ENCODE measurements at places on chromosomes 3 and 15. TPM values are rescaled to one million over a fixed set of nuclear protein-coding genes. Genes with fewer than 3 reads are reported as not detected.

SPINT1 gene
- 4.7 TPM for total RNA-seq

PLSCR1 gene
- 60.1 TPM for total RNA-seq

SGO1 gene
- 36.2 TPM for total RNA-seq

SLC22A14 gene
- not detected for total RNA-seq

TRH gene
- not detected for total RNA-seq

PTH1R gene
- not detected for total RNA-seq

ACOX2 gene
- not detected for total RNA-seq

COL6A5 gene
- total RNA-seq, result not detected

CBLB gene
- 78.9 TPM for total RNA-seq

GRCh38 chr3:59549962-59550361 is 500.1 kb upstream of the CFAP20DC start:
- no peaks in the 10 kb centered on the region for H3K27me3 ChIP-seq
- H3K36me3 ChIP-seq, result no peaks in the 10 kb centered on the region
- DNase-seq, result no peak
- no peak overlapping the region for H3K4me3 ChIP-seq
- no peaks in the 10 kb centered on the region for H3K4me1 ChIP-seq

- no peaks in the 10 kb centered on the region for H3K36me3 ChIP-seq
- H3K27ac ChIP-seq, result no peak overlapping the region
- no peaks in the 10 kb centered on the region for H3K4me1 ChIP-seq
- no peak overlapping the region for H3K4me3 ChIP-seq
- no peaks in the 10 kb centered on the region for H3K27me3 ChIP-seq
- no peak for DNase-seq
Observed at GRCh38 chr3:73448761-73449301, 175.9 kb downstream of the PDZRN3 start.

GRCh38 chr15:83484636-83485035 is 37.5 kb downstream of the SH3GL3 start:
- H3K27me3 ChIP-seq, result no peaks in the 10 kb centered on the region
- DNase-seq, result no peak
- H3K27ac ChIP-seq, result no peak overlapping the region
- no peaks in the 10 kb centered on the region for H3K36me3 ChIP-seq
- no peak overlapping the region for H3K4me3 ChIP-seq

GRCh38 chr3:98555025-98555379 is 23.2 kb downstream of the GPR15 start:
- no peaks in the 10 kb centered on the region for H3K36me3 ChIP-seq
- no peak for DNase-seq
- H3K4me1 ChIP-seq, result peaks cover 69% of the 10 kb centered on the region

DNA sequence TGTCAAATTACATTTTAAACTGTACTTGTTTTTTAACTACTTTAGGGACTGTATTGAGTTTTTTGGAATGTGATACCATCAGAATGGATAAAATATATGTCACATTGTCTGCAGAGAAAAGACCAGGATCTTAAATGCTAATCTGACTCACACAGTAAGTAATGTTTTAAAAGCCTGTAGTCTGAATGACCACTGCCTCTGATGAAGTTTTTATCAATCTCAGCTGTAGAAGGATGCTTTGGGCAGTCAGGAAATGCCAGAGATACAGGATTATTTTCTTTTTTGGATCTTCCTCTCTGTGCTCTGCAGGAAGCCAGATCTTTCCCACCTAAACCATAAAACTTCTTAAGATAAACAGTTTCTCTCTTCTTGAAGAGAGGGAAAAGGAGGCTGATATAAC is 73.1 kb upstream of the PRTG start:
- H3K36me3 ChIP-seq, result no peaks in the 10 kb centered on the region
- no peak for DNase-seq
- no peak overlapping the region for H3K4me3 ChIP-seq
- peaks cover 2% of the 10 kb centered on the region for H3K27me3 ChIP-seq
- H3K27ac ChIP-seq, result no peak overlapping the region

GRCh38 chr15:50767332-50767861 is 1.9 kb upstream of the SPPL2A start:
- H3K4me1 ChIP-seq, result peaks cover 38% of the 10 kb centered on the region
- H3K4me3 ChIP-seq, result no peak overlapping the region
- H3K27me3 ChIP-seq, result no peaks in the 10 kb centered on the region
- DNase-seq, result peak; percentile 23
- H3K36me3 ChIP-seq, result peaks cover 8% of the 10 kb centered on the region

DNA sequence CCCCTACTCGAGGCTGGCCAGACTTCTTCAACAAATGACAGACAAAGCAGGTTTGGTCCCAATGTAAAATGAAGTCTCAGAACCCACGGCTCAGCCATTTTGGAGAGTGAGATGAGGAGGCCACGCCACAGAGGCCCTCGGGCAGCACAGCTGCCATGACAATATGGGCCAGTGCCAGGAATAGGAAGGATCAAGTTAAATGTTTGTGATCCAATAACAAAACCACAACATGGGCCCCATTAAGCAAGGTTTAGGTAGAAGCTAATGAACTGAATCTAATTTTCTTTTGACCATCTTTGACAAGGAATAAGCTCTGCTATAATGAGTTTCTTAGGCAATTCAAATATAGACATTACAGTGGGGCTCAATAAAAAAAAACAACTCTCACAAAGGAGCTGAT is 52.6 kb downstream of the RFTN1 start:
- no peak overlapping the region for H3K4me3 ChIP-seq
- no peak overlapping the region for H3K27ac ChIP-seq
- H3K27me3 ChIP-seq, result no peaks in the 10 kb centered on the region
- peaks cover 14% of the 10 kb centered on the region for H3K36me3 ChIP-seq

DNA sequence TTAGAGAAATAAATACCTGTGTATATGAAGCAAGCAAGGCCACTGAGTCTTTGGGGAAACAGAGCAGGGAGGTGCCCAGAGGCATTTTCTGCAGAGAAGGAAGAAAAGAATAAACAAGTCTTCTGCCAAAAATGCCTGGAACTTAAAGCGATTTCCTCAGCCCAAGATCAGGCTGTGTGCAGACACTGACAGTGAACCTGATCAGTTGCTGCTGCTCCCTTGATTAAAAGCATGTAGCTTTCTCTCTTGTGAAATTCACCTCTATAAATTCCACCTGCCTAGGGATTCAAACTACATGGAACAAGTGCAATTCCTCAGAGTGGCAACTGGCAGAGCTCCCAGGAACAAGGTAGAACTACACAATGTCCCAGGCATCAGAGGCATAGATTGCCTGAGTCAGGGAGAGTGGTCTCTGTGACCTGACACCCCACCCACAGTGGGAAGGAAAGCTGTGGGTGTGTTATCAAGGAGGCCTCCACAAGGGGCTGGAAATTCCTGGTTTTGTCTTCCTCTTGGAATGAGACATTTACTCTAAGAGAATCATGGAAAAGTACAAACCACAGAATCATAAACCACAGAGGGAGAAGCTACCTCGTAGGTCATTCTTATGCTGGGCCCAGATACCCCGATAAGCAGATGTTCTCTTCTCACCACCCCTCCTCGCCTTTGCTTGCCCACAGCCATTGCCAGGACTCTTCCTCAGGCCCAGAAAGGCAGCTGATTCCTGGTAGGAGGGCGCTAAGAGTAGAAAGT is 1.8 kb upstream of the ZBTB38 start:
- no peaks in the 10 kb centered on the region for H3K27me3 ChIP-seq
- peaks cover 12% of the 10 kb centered on the region for H3K4me1 ChIP-seq
- no peak overlapping the region for H3K4me3 ChIP-seq
- H3K36me3 ChIP-seq, result no peaks in the 10 kb centered on the region

GRCh38 chr3:57952208-57952631 is 56.0 kb upstream of the FLNB start:
- H3K4me3 ChIP-seq, result no peak overlapping the region
- no peaks in the 10 kb centered on the region for H3K36me3 ChIP-seq
- DNase-seq, result no peak
- no peak overlapping the region for H3K27ac ChIP-seq
- peaks cover 8% of the 10 kb centered on the region for H3K4me1 ChIP-seq

DNA sequence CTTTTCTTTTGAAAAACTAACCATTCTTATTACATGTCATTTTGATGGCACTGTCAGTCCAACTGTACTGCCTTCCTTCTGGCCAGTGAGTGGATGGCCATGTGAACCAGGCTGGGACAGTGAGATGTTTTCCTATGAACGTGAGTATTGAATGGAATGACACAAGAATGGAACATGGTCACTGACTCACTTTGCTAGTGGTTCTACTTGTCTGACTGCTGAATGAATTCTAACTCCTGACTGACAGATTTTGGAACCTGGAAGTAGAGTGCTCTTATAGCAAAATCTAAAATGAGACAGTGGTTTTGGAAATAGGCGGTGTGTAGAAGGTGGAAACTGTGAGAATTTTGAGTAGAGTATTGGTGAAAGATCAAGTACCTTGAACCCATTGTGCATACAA is 606.9 kb upstream of the KCNMB2 start:
- no peaks in the 10 kb centered on the region for H3K27me3 ChIP-seq
- no peaks in the 10 kb centered on the region for H3K36me3 ChIP-seq
- peaks cover 21% of the 10 kb centered on the region for H3K4me1 ChIP-seq
- no peak overlapping the region for H3K27ac ChIP-seq

- no peaks in the 10 kb centered on the region for H3K4me1 ChIP-seq
- DNase-seq, result no peak
- H3K27me3 ChIP-seq, result peaks cover 6% of the 10 kb centered on the region
Observed at GRCh38 chr15:73773428-73773827, 20.3 kb upstream of the INSYN1 start.

DNA sequence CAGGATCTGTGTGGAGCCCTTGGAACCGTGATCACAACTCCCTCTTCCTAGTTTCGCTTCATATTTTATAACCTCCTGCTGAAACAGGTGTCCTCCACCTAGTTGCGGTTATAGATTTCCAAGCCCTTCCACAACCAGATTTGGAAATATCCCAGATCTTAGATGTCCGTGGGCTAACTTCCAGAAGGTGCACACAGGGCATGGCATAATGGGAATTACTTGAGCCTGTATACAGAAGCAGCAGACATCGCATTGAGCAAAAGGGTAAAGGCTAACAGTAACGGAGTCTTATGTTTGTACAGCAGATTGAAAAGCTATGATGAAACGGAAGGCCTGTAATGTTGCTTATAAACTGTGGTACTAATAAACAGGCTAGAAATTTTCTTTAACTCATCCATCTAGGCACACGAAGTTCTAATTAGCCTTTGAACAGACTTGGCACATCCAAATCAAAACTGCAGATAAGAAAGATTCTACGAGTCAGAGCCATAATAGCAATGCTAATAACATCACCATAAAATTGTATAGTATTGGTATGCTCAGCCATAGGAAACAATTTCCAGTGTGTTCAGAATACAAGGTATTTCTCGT is 1.2 kb upstream of the USF3 start:
- H3K4me3 ChIP-seq, result no peak overlapping the region
- peaks cover 2% of the 10 kb centered on the region for H3K36me3 ChIP-seq
- no peak for DNase-seq
- no peaks in the 10 kb centered on the region for H3K27me3 ChIP-seq

DNA sequence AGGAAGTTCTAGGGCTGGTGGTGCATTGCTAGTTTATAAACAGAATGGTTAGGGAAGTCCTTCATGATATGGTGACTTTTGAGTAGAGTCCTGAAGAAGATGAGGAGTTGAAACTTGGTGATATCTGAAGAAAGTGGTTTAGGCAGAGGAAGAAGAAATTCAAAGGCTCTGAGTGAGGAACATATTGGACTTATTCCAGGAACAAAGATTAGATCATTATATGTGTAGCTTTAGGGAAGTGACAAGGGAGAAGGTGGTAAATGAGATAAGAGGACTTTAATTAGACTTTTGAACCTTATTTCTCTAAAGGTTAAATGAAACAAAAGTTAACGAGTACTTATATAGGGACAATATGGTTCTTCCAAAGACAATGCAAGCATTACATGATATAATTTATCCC is 286.7 kb downstream of the DOCK3 start:
- H3K4me1 ChIP-seq, result no peaks in the 10 kb centered on the region
- H3K4me3 ChIP-seq, result no peak overlapping the region
- H3K27me3 ChIP-seq, result peaks cover 14% of the 10 kb centered on the region
- no peak for DNase-seq

DNA sequence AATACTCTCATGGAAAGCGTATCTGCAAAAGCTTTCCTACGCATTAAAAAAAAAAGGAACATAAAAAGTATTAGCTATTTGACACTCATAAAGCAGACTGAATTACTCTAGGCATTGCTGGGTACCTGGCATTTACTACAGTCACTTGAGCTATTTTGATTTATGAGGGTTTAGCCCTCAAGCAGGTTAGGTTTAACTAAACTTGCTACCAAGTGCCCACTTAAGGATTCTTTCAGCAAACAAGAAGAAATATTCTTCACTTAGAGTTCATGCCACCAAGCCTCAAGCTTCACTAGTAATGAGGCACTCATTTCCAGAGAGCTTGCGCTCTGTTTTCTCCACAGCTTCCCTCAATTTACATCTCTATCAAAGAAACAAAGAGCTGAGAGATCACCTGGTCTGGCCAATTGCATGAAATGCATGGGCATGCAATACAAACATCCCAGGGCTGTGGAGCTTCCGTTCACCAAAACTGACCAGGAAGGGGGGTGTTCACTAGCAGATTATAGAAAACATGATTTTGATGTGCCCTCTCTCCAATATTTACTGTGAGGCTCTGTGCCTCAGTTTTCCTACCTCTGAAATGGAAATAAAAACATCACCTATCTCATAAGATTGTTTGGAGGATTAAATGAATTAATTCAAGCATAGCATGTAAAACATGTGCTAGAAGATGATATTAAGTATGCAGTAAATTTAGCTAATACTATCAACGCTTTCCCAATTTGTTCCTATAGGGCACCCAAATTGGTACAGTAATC is 217.3 kb downstream of the RORA start:
- no peak for DNase-seq
- H3K4me1 ChIP-seq, result no peaks in the 10 kb centered on the region
- no peaks in the 10 kb centered on the region for H3K36me3 ChIP-seq
- H3K27ac ChIP-seq, result no peak overlapping the region
- H3K27me3 ChIP-seq, result peaks cover 25% of the 10 kb centered on the region
- H3K4me3 ChIP-seq, result no peak overlapping the region

GRCh38 chr15:50241684-50242450 is 23.7 kb downstream of the HDC start:
- H3K36me3 ChIP-seq, result no peaks in the 10 kb centered on the region
- H3K27me3 ChIP-seq, result no peaks in the 10 kb centered on the region
- DNase-seq, result no peak
- no peak overlapping the region for H3K27ac ChIP-seq

- peaks cover 3% of the 10 kb centered on the region for H3K27me3 ChIP-seq
- H3K4me3 ChIP-seq, result no peak overlapping the region
- no peaks in the 10 kb centered on the region for H3K4me1 ChIP-seq
- H3K27ac ChIP-seq, result no peak overlapping the region
- DNase-seq, result no peak
Observed at GRCh38 chr3:182226995-182227394, 515.3 kb downstream of the SOX2 start.

GRCh38 chr3:50352781-50353180 is 2.1 kb downstream of the CYB561D2 start:
- no peak overlapping the region for H3K27ac ChIP-seq
- peaks cover 63% of the 10 kb centered on the region for H3K4me1 ChIP-seq
- peak; percentile 24 for DNase-seq
- no peak overlapping the region for H3K4me3 ChIP-seq
- peaks cover 16% of the 10 kb centered on the region for H3K36me3 ChIP-seq

- no peak for DNase-seq
- H3K27ac ChIP-seq, result no peak overlapping the region
- H3K27me3 ChIP-seq, result no peaks in the 10 kb centered on the region
Observed at GRCh38 chr3:50817756-50818529, 143.2 kb downstream of the DOCK3 start.

GRCh38 chr15:85583442-85583841 is 203.0 kb downstream of the AKAP13 start:
- H3K4me1 ChIP-seq, result peaks cover 68% of the 10 kb centered on the region
- peak overlapping the region; percentile 71 for H3K4me3 ChIP-seq
- DNase-seq, result no peak
- H3K27me3 ChIP-seq, result no peaks in the 10 kb centered on the region
- H3K36me3 ChIP-seq, result peaks cover 40% of the 10 kb centered on the region
